Tongue (tissue), 3 donors: ENCODE measurements at places on chromosomes 2 and 18. TPM values are rescaled to one million over a fixed set of nuclear protein-coding genes. Genes with fewer than 3 reads are reported as not detected.

DNA sequence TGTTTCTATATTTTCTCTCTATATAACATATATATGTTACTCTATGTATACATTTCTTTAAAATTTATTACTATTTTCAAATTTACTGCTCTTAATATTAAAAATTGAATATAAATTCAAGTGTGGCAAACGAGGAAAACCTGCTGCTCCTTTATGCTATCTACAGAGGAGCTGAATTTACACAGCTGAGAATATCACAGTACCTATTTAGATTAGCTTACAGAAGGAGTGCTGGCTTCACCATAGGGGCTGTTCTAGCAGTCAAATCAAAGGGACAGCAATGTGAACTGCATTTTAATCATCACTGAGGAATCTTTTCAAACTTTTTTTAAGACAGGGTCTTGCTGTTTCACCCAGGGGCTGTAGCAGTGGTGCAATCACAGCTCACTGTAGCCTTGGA lies 213.8 kb downstream of the SRBD1 start:
- no peak for DNase-seq

DNA sequence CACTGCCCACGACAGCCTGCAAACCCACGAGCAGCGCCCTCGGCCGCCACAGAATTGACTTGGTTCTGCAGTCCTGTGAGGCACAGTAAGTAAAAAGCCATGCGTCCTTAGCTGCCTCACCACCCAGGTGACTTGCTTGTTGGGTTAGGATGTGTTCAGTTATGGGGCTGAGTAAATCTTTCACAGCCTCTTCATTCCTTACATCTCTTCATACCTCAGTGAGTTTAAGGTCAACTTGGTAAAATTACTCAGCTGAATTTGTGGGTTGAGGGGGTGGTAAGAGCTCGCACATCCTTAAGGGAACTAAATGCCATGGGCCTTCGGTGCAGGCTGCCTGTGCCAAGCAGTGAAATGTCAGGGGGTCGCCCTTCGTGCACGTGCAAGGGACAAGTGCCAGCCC lies 165.2 kb upstream of the ALKAL2 start:
- no peak for DNase-seq

Gene KCNK3
- total RNA-seq = 1.1 TPM

- no peak for DNase-seq
Measured at GRCh38 chr2:203659331-203660049, 46.9 kb upstream of the CD28 start.

DNA sequence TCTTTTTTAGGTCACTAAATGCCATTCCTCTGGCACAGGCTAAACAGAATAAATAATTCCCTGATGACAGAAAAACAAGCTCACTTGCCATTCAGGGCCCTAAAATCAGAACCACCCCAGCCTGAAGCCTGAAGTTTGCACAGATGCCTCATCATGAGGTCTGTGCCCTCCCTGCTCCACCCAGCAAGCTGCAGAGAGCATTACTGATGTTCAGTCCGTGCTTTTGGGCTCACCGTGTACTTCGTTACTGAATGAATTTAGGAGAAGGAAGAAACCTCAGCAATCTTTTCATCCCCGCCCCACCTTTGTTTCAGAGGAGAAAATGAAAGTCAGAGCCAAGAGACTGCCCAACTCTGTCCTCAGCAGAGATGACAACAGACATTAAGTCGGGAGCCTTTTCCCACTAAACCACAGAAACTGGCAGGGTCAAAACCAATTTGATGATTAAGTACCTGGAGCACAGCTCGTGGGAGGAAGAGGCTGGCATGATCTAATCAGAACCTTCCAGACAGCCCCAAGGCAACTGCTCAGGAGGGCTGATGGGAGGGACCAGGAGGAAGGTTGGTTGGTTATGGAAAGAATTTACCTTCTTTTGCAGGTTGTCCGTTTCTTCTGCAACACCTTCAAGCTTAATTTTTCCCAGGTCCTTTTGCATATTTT lies 122.7 kb downstream of the LAMA1 start:
- DNase-seq = no peak

DNA sequence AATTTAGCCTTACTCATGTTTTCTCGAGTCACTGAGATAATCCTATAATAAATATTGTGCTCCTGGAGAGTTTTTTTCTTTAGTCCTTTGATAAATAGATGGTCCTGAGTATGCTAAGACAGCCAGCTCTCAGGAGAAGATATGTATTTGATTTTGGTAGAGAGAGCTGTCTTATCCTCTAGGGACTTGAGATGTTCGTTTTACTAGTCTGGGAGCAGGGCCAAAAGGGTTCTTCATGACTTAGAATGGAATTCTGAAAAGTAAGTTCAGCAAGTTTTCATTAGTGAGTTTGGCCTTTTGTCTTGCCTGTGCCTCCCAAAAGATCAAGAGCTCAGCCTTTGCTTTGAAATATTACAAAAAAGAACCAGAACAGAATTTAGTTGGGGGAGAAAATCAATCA lies 246.7 kb downstream of the BABAM2 start:
- DNase-seq = peak; percentile 84

DNA sequence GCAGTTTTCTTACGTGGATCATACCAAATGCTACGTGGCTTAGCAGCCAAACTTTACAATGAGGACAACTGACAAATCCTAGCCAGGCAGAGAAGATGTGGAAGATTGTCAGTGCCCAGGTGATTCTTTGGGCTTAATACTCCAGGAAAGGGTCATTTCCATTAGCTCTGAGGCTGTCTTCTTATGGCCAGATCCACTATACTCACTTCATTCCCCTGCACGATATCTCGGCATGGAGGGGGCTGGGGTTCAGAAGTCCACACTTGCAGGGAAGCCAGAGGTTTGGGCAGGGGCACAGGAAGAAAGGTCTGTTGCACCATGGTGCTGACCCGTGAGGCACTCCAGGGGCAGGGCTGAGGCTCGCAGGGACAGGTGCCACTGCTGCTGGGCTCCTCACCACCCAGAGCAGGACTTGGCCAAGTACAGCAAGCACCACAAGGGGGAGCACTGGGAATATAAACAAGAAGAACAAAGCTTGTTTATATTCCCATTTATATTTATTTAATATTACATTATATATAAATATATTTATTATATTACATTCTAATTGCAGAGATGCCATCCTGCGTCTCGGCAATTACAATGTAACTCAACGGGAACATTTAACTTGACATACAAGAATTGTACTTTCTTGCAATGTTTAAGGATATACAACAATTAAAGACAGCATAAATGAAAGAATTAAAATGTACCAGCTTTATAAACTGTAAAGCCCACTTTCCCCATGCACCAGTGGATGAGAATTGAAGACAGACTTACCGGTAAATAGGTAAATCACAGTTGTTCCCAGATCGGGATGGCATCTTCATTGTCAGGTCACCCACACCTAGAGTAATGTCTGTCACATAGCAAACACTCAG lies 27.2 kb downstream of the CLUL1 start:
- DNase-seq = peak; percentile 86

DNA sequence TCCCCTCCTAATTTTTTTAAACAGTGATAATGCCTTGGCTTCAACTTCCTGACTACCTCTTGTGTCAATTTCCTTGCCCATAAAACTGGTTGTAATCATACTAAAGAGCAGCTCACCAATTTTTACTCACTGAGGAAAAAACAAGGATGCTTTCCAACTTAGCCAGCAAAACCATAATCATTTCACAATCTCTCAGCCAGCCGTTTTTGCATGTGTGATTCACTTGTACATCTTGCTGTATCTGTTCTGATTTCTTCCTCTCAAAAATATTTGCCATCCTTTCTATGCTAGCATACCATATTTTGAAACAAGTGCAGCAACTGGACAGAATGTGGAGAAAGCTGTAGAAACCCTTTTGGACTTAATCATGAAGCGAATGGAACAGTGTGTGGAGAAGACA lies 60.7 kb downstream of the RAB27B start:
- DNase-seq = no peak
